ENCODE measurements at places on chromosomes 7 and 10. TPM values are rescaled to one million over a fixed set of nuclear protein-coding genes. Genes with fewer than 3 reads are reported as not detected.

Gene NPY4R2
- not detected for total RNA-seq

- no peaks in the 10 kb centered on the region for H3K27me3 ChIP-seq
- peaks cover 54% of the 10 kb centered on the region for H3K4me1 ChIP-seq
- no peak for DNase-seq
- peak overlapping the region; percentile 95 for H3K27ac ChIP-seq
- no peak overlapping the region for H3K4me3 ChIP-seq
These were observed 78.4 kb downstream of the CTBP2 start for GRCh38 chr10:125081931-125082330.

Gene OPN1SW
- not detected for total RNA-seq

- no peaks in the 10 kb centered on the region for H3K27me3 ChIP-seq
- no peak overlapping the region for H3K4me3 ChIP-seq
- H3K27ac ChIP-seq = peak overlapping the region; percentile 95
- H3K4me1 ChIP-seq = peaks cover 14% of the 10 kb centered on the region
- DNase-seq = no peak
These were observed 57.7 kb upstream of the COMTD1 start for GRCh38 chr10:75293446-75293820.

- H3K27me3 ChIP-seq = no peaks in the 10 kb centered on the region
- H3K36me3 ChIP-seq = no peaks in the 10 kb centered on the region
- no peak overlapping the region for H3K27ac ChIP-seq
- H3K4me3 ChIP-seq = no peak overlapping the region
- H3K4me1 ChIP-seq = peaks cover 10% of the 10 kb centered on the region
These were observed 12.4 kb downstream of the CAMK2B start for GRCh38 chr7:44313016-44313415.

DNA sequence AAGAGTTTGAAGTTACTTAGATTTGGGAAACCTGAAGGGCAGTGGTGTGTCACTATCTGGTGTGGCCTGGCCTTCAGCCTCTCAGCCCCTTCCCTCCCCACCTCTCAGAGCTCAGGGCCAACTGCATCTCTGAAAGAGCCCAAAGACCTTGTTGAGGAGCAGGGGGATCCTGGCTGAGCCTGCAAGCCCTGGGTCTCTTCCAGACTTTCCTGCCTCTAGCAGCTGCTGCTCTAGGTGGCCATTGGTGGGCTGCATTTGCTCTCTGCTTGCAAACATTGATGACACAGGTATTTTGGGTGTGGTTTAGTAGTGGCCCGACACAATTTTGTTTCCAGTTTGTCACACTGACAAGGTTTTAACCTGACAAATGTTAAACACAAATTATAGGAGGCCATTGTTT, 3.1 kb upstream of the UPP1 start:
- no peak for DNase-seq
- peaks cover 27% of the 10 kb centered on the region for H3K4me1 ChIP-seq
- H3K27ac ChIP-seq = peak overlapping the region; percentile 80
- H3K4me3 ChIP-seq = no peak overlapping the region
- no peaks in the 10 kb centered on the region for H3K27me3 ChIP-seq

- H3K4me1 ChIP-seq = peaks cover 29% of the 10 kb centered on the region
- H3K36me3 ChIP-seq = no peaks in the 10 kb centered on the region
- no peaks in the 10 kb centered on the region for H3K27me3 ChIP-seq
These were observed 67.8 kb downstream of the NAMPT start for GRCh38 chr7:106216923-106217542.

Gene ADAM8
- 7.2 TPM for total RNA-seq

DNA sequence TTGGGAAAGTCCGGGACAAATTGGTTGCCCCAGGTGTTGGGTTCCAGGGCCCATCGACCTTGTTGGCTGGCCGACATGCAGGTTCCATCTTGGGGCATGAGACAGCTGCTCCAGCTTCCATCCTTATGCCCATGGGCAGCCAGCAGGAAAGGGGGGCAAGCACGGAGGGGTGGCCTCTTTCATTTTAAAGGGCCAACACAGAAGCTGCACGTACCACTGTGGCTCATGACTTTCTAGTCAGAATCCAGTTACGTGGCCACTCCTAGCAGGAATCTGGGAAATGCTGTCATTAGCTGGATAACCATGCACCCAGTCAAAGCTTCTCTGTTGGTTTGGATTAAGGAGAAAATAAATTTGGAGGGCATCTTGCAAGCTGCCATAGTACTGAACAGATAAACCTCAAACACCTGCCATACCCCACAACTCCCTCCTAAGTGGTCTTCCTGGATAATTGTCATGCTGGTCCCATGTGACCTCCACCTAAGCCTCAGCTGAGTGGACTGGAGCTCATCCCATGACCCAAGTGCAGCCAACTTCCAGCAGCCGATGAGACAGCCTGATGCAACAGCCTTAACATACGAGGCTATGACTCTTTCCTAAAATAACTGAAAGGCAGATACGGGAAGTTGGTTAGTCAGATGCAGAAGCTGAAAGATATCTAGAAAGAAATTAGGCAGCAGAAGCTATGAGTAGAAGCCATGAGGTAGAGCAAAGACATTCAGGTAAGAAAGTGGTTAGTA, 21.4 kb upstream of the GSDME start:
- no peak overlapping the region for H3K27ac ChIP-seq
- no peaks in the 10 kb centered on the region for H3K27me3 ChIP-seq
- H3K36me3 ChIP-seq = no peaks in the 10 kb centered on the region
- no peak overlapping the region for H3K4me3 ChIP-seq
- no peak for DNase-seq

Gene HOXA3
- total RNA-seq = 29.3 TPM

Gene FGF8
- not detected for total RNA-seq

DNA sequence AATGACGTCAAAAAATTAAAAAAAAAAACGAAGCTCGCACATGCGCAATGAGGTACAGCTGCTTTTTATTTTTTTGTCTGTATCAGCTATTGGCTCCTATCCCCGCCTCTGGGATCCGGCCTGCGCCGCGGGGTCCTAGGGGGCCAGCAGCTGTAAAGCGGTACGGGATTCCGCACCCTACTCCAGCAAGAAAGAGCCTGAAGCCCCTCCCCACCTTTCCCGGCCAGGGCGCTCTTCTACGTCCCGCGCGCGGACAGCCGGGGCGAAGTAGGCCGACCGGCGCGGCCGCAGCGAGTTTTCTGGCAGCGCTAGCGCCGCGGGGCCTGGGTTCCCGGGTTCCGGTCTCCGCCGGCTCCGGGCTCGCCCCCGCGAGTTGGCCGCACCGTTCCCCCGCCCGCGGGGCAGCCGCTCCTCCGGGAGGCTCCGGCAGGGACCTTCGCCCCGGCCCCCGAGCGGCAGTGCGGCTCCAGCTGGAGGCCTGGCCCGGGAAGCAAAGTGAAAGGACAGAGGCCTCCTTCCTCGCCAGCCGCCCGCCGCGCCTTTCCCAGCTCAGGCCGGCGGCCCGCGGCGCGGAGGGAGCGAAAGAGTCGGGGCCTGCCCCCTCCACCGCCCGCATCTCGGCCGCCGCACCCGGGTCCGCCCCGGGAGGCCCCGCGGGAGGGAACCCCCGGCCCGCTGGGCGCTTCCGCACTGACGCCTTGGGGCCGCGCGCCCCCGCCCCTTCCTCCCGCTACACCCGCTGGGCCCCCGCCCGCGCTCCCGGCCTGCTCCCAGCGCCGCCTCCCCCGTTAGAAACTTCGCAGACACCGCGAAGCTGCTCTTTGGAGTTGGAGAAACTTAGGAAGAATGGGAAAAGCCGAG, 4.7 kb upstream of the SPAG6 start:
- DNase-seq = no peak
- peak overlapping the region; percentile 96 for H3K27ac ChIP-seq
- peaks cover 30% of the 10 kb centered on the region for H3K4me1 ChIP-seq
- peaks cover 74% of the 10 kb centered on the region for H3K27me3 ChIP-seq
- no peaks in the 10 kb centered on the region for H3K36me3 ChIP-seq
- peak overlapping the region; percentile 88 for H3K4me3 ChIP-seq

- H3K36me3 ChIP-seq = no peaks in the 10 kb centered on the region
- no peak for DNase-seq
- H3K27me3 ChIP-seq = no peaks in the 10 kb centered on the region
- no peak overlapping the region for H3K27ac ChIP-seq
These were observed 22.8 kb downstream of the CDK14 start for GRCh38 chr7:90618876-90619275.

Gene ZNF804B
- total RNA-seq = not detected

Gene ATAD1
- 25.3 TPM for total RNA-seq

- no peak overlapping the region for H3K27ac ChIP-seq
- H3K36me3 ChIP-seq = no peaks in the 10 kb centered on the region
- H3K4me3 ChIP-seq = no peak overlapping the region
These were observed 82.8 kb upstream of the FAM171A1 start for GRCh38 chr10:15453926-15454325.

DNA sequence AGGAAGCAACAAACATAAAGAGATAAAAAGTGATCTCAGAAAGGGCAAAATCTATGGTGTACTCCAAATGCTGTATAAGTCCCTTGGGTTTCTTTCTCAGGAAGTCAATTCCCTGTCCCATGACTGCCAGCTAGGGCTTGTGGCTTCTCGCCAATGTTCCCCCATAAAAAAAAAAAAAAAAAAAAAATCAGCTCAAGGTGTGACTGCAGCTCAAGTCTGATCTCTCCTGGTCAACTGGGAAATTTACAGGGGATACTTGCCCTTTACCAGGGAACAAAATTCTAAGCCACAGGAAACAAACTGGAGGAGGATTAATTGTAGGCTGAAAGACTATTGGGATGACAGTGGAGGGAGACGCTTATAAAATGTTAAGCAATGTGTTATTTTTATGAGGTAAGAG, 76.0 kb downstream of the PCGF5 start:
- no peak overlapping the region for H3K4me3 ChIP-seq
- no peaks in the 10 kb centered on the region for H3K36me3 ChIP-seq
- no peak for DNase-seq
- no peaks in the 10 kb centered on the region for H3K4me1 ChIP-seq

DNA sequence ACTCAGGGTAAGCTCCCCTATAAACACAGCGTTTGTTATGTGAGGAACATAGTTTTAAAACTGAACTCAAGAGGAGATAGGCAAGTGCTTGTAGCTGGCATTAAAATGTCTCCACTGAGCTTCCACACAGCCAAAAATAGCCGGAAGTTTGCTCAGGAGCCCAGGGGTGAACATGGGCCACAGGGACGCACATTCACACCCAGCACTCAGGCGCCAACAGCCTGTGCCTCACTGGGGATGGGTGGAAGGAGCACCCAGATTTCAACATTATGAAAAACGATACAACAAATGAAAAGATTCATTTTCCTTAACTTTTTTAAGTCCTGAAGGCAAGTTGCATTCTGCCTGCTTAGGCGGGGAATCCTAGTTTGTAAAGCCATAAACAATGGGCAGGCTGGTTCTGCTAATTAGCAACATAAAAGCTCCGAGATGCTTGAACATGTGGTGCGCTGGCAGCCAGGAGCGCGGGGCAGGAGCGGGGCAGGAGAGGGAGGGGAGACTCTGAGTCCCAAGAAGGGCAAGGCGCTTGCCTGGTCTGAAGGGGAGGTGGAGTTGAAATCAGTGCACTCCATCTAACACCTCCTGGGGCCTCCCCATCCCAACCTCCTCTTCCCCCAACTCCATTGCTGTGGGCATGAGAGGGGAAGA, 235.9 kb downstream of the COBL start:
- H3K27me3 ChIP-seq = no peaks in the 10 kb centered on the region
- no peaks in the 10 kb centered on the region for H3K36me3 ChIP-seq
- H3K4me1 ChIP-seq = no peaks in the 10 kb centered on the region
- no peak for DNase-seq
- H3K4me3 ChIP-seq = no peak overlapping the region

- H3K4me3 ChIP-seq = peak within 1 kb of the TSS; percentile 68
- no peak for DNase-seq
- no peaks in the 10 kb centered on the region for H3K27me3 ChIP-seq
- H3K36me3 ChIP-seq = no peaks in the 10 kb centered on the region
- no peaks in the 10 kb centered on the region for H3K4me1 ChIP-seq
These were observed at the start of gene GIMAP2 for GRCh38 chr7:150685219-150686029. GIMAP2 (plus strand) TSS chr7:150685706; CDS start chr7:150687060, 1,354 bp downstream.

GRCh38 chr10:58253184-58253583, 14.5 kb downstream of the IPMK start:
- H3K4me1 ChIP-seq = no peaks in the 10 kb centered on the region
- no peak overlapping the region for H3K27ac ChIP-seq
- no peak for DNase-seq
- H3K4me3 ChIP-seq = no peak overlapping the region
- H3K36me3 ChIP-seq = no peaks in the 10 kb centered on the region

- DNase-seq = no peak
- H3K4me3 ChIP-seq = no peak overlapping the region
- no peaks in the 10 kb centered on the region for H3K36me3 ChIP-seq
- no peaks in the 10 kb centered on the region for H3K4me1 ChIP-seq
- no peaks in the 10 kb centered on the region for H3K27me3 ChIP-seq
These were observed 551.2 kb downstream of the GALNT17 start for GRCh38 chr7:71682841-71683781.

DNA sequence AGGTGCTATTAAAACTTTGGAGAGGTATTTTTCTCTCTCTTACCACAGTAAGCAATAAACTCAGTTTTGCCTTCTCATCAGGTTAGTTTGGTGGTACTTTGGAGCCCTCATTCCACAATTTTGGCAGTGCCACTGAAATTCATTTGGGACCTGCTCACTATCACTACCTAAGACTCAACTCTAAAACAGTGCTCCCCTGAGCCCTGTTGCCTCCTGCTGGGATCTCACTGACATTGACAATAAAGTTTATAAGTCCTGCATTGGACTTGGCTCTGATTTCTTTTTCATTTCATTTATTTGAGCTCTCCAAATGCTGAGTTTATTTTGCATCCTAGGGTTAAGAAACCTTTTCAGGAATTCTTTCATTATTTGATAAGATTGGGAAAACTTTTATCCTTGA, 130.8 kb upstream of the HPS1 start:
- H3K27me3 ChIP-seq = no peaks in the 10 kb centered on the region
- no peaks in the 10 kb centered on the region for H3K4me1 ChIP-seq
- no peak overlapping the region for H3K4me3 ChIP-seq

DNA sequence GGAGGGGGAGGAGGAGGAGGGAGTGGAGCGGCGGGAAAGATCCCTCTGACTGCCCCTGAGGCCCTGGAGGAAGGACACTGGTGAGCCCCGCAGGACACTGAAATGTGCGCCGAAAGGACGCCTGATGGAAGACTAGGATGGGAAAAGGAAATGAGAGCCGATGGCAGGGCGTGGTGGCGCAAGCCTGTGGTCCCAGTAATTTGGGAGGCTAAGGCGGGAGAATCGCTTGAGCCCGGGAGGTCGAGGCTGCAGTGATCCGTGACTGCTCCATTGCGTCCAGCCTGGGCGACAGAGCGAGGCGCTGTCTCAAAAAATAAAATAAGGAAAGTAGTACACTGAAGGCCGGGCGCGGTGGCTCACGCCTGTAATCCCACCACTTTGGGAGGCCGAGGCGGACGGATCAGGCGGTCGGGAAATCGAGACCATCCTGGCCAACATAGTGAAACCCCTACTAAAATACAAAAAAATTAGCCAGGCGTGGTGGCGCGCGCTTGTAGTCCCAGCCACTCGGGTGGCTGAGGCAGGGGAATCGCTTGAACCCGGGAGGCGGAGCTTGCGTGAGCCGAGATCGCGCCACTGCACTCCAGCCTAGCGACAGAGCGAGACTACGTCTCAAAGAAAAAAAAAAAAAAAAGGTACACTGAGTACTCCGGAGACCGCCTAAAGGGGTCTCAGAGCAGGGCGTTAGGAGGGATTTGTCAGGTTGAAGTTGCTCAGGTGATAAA, 561 bp upstream of the HNRNPF start:
- peaks cover 30% of the 10 kb centered on the region for H3K4me1 ChIP-seq

Measured in thoracic aorta (tissue), 2 donors.